HepG2 (cell line): ENCODE measurements at places on chromosomes 16 and 17. TPM values are rescaled to one million over a fixed set of nuclear protein-coding genes. Genes with fewer than 3 reads are reported as not detected.

The HASPIN gene
- total RNA-seq = 7.8 and 8.1 TPM in 2 replicates

The KCNJ2 gene
- total RNA-seq = not detected in 2 replicates

The EDC4 gene
- 53.4 and 59.1 TPM in 2 replicates for total RNA-seq

The HELZ gene
- total RNA-seq = 52.4 and 93.1 TPM in 2 replicates

The OTOP2 gene
- total RNA-seq = not detected in 2 replicates

The ITGAD gene
- not detected in 2 replicates for total RNA-seq

The ATP2A1 gene
- total RNA-seq = 0.70 and 3.2 TPM in 2 replicates

The ABCC11 gene
- total RNA-seq = 1.0 and 1.2 TPM in 2 replicates
